ENCODE measurements at places on chromosomes 7 and 10. TPM values are rescaled to one million over a fixed set of nuclear protein-coding genes. Genes with fewer than 3 reads are reported as not detected.

The CALML5 gene
- not detected for polyA plus RNA-seq

The SKIDA1 gene
- polyA plus RNA-seq: 4.1 TPM

The SPDYE5 gene
- polyA plus RNA-seq: not detected

The NUTM2D gene
- 1.0 TPM for polyA plus RNA-seq

The HOXA5 gene
- 2.9 TPM for polyA plus RNA-seq

The PLPP4 gene
- not detected for polyA plus RNA-seq

The CCDC3 gene
- 0.73 TPM for polyA plus RNA-seq

The NFKB2 gene
- 36.6 TPM for polyA plus RNA-seq

The CFAP70 gene
- polyA plus RNA-seq: 0.32 TPM

The C10orf143 gene
- 1.6 TPM for polyA plus RNA-seq

The CC2D2B gene
- 0.15 TPM for polyA plus RNA-seq

The TEX36 gene
- polyA plus RNA-seq: not detected

The NXPH1 gene
- polyA plus RNA-seq: not detected

The LUC7L2 gene
- 49.5 TPM for polyA plus RNA-seq

The PSD gene
- 0.75 TPM for polyA plus RNA-seq

The CYP3A7 gene
- polyA plus RNA-seq: not detected

The ADRB1 gene
- 0.62 TPM for polyA plus RNA-seq

The GPR26 gene
- polyA plus RNA-seq: not detected

The FOXI2 gene
- polyA plus RNA-seq: not detected

The PAX4 gene
- polyA plus RNA-seq: not detected

The PRLHR gene
- not detected for polyA plus RNA-seq

The CUBN gene
- polyA plus RNA-seq: 0.04 TPM

The TBC1D12 gene
- 3.5 TPM for polyA plus RNA-seq

The GIMAP4 gene
- polyA plus RNA-seq: not detected

The SPDYE16 gene
- not detected for polyA plus RNA-seq

The MYO1G gene
- polyA plus RNA-seq: 0.06 TPM

All from A549 (cell line).